ENCODE measurements at places on chromosomes 1 and 21.

- DNase-seq, result no peak
These were observed 19.7 kb downstream of the RNF220 start for GRCh38 chr1:44424747-44425146.

- DNase-seq, result no peak
These were observed 1212.3 kb upstream of the NCAM2 start for GRCh38 chr21:19785941-19786340.

- DNase-seq, result no peak
These were observed 65.3 kb upstream of the TENT5C start for GRCh38 chr1:117540532-117540931.

DNA sequence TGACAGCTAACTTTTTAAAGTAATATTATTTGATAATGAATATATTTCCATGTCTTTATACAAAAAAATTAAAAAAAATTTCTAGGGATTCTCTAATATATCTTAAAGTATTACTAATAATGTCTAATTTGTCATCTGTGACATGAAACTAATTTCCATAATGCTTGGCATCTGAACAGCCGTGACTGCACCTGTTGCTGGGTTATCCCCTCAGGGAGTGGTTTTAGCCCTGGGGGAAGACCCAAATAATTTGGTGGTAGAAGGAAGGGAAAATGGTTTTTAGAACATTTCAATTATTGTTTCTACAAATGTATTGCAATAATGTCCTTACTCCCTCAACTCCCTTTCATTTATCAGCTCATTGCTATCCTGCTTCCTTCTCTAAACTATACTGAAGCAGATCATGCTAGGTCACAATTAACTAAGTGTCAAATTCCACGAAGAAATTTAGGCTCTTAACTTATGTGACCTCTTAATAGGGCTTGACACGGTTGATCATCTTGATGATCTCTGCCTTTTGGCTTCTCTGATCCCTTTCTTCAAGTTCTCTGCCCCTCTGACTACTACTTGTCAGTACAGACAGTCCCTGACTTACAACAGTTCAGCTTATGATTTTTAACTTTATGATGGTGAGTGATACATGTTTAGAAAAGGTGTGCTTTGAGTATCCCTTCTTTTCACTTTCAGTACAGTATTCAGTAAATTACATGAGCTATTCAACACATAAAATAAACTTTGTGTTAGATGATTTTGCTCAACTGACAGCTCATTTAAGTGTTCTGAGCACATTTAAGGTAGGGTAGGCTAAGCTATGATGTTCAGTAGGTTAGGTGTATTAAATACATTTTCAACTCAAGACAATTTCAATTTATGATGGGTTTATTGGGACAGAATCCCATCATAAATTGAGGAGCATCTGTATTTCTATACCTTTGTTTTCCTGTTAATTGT, 26.4 kb upstream of the DPH5 start:
- no peak for DNase-seq

DNA sequence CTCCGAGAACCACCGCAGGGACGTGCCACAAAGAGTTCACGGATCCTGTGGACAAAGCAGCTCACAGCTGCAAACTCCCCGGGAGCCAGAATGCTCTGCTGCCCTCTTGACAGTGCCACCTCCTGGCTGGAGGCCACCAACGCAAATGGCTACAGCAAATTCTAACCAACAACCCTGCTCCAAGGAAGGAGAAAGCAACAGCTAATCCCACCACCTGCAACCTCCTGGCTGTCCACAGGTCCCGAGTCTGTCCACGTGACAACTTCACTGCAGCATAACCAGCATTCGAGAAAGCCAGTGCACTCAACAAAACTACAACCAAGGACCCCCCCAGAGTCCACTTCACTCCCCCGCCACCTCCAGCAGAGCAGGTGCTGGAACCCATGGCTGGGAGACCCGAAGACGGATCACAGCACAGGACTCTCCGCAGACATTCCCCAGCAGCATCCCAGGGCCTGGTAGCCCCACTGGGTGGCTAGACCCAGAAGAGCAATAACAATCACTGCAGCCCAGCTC, 17.3 kb downstream of the POFUT2 start:
- DNase-seq, result no peak

GRCh38 chr1:46221749-46222148, 18.6 kb downstream of the LURAP1 start:
- no peak for DNase-seq

- DNase-seq, result no peak
These were observed 348.5 kb downstream of the TGFB2 start for GRCh38 chr1:218693599-218693998.

DNA sequence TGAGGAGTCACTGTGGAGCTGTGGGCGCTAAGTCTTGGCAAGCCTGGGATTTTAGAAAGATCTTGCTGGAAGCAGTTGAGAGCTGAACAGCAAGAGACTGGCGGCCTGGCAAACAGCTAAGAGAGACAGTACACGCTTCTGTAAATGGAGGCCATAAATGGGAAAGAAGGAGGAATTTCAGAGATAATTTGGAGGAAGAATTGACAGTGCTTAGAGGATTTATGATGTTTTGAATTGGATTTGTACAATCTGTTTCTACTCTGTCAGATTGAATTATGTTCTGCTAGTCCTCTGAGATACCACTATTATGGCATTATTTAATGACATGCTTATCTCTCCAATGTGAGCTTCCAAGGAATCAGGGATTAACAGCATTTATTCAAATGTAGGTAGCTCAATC, 50.1 kb downstream of the ABCA4 start:
- DNase-seq, result no peak

- DNase-seq, result no peak
These were observed 15.2 kb downstream of the AKNAD1 start for GRCh38 chr1:108841703-108842102.

DNA sequence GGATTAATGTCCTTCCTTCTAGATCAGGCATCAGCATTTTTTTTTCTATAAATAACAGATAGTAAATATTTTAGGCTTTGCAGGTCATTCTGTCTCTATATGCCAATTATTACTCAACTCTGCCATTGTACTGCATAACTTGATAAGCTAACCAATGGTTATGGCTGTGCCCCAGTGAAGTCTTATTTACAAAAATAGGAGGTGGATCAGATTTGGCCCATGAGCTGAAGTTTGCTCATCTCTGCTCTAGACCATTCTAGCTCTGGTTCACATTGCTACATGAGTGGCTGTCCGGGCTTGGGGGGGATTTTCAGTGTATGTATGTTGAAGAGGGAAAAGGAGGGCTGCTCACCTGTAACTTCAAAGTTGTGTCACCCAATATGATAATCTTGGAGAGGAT, 10.1 kb downstream of the RAB7B start:
- DNase-seq, result no peak

GRCh38 chr1:35431173-35431599, 126.0 kb downstream of the KIAA0319L start:
- no peak for DNase-seq

GRCh38 chr1:73784026-73784425, 413.9 kb downstream of the LRRIQ3 start:
- DNase-seq, result no peak

GRCh38 chr1:161747801-161748200, 1.8 kb upstream of the DUSP12 start:
- no peak for DNase-seq

DNA sequence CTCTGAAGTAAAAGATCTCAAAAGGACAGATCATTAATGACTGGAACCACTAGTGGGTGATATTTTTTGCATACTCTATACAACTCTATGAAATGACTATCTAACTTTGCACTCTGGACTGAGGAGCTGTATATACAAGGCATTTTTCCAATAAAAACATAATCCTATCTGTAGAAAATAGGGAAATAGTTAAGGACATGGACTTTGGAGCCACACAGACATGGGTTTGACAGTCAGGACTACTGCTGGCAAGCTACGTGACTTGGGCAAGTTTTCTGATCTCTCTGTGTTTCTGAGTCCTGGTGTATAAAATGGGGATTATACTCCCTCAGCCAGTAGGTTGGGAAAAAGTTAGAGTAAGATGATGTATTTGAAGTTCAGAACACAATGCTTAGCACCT, 20.9 kb upstream of the HSD3B2 start:
- DNase-seq, result no peak

DNA sequence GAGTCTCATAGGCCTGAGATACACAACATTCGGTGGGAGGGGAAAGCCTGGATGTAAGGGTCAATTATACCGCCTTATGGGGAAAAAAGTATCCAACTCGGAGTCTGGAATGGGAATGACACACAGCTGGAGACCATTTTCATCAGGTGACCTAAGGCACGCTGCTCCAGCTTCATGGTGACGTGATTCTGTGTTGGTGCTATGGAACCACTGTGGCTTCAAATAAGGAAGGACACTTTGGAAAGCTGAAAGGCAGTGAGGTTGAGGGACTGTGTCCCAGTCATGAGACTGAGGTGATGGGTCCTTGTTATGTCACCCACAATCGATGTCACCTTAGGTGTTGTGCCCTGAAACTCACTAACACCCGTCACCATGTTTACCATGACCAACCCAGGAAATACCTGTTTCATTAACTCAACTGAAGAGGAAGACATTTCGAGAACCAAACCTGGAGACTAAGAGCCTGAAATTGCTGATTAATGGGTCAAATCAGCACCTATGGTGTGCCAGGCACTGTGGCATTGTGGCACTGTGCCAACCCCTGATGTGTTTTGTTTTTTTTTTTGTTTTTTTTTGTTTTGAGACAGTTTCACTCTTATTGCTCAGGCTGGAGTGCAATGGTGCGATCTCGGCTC, 54.5 kb downstream of the IRF2BP2 start:
- no peak for DNase-seq

- DNase-seq, result no peak
These were observed 2.3 kb downstream of the LDLRAD2 start for GRCh38 chr1:21814241-21814918.

GRCh38 chr1:185059950-185060571, 14.7 kb downstream of the RNF2 start:
- DNase-seq, result no peak

GRCh38 chr1:220149742-220150141, 55.8 kb downstream of the IARS2 start:
- DNase-seq, result no peak

Data from GOT3 (cell line).